ENCODE measurements at places on chromosomes 2 and 18.

DNA sequence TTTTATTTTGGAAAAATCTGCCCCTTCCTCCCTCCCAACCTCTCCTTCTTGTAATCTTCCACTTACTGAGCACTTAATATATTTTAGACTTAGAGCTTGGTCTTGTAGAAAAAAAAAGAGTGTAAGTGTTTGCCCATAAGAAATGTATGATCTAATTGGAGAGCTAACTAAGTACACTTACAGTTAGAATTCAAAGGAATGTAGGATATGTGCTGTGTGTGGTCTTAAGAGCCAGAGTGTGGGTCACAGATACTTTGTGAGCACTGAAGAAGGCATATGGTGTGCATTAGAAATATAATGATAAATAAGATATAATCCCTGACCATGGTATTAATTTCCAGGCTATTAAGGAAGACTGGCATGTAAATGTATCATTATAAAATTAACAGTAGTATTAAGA, 91.8 kb upstream of the ZNF521 start:
- no peak for DNase-seq

- no peak for DNase-seq
Observed at GRCh38 chr2:7809640-7810039, 872.2 kb upstream of the ID2 start.

DNA sequence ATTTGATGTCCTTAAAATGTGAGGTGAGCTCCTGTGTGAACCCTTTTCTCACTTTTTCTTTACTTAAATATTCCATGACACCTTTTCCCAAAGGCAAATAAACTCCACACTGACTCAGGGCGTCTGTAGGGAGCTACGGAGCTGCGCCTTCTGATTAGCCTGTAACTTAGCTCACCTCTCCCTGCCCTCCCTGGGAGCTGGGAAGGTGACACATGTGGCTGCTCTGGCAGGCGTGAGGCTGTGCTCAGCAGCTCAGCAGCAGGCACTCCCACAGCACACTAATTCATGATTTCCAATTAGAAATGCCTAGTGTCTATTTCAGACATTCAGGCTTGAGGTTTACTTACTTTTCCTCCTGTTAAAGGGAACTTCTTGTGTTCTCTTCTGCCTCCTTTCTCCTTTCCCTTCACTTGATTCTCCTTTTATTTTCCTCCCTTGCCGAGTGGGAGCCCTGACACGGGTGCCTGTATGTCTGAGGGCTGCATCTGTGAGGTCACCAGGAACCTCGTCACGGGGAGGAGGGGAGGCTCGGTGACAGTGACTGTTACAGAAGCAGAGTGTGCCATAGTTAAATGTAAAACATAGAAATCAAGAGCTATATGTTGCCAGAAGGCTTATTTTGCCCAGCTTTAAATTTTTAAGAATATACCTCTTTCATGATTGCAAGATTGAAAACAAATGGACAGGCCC, 437.1 kb downstream of the DCDC2C start:
- no peak for DNase-seq

GRCh38 chr18:54127759-54128378, 96.6 kb downstream of the MBD2 start:
- DNase-seq = peak; percentile 60

DNA sequence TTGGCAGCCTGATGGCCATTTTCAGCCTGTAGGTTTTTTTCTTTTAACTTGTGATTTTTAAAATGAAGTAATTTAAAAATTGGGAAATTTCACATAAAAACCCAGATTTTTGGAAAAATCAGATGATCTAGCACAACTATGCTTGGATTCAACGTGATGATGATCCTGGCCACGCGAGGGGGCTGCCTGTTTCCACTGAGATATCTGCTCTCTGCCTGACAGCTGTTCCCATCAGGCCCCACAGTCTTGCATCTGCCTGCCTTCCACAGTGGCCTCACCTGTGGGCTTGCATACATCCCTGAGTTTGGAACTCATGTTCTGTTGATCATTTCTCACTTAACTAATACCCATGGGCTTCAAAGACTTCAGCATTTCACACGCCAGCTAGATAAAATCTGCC, 92.1 kb upstream of the FZD5 start:
- DNase-seq = no peak

DNA sequence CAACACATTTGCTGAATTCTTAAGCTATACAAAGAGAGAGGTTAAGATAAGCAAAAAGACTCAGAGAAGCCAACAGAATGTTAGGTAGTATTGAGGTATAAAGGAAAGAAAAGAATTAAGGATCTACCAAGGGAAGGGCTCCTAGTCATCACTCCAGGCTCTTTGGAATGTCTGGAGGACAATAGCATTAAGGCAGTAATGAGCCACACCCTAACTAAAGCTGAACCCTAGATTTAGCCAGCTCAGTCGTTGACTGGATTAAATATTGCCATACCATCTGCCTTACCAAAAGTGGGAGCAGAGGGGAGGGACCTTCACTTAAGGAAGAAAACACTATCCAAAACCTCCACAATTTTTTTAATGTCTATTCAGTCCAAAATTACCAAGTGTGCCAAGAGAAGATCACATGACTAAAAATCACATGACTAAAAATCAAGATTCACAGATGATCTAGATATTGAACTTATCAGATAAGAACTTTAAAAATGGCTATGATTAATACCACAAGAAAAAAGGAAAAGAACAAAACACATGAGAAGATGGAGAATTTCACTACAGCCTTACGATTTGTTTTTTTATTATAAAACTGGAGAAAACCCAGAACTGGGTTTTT, 59.7 kb downstream of the EXOC6B start:
- no peak for DNase-seq

DNA sequence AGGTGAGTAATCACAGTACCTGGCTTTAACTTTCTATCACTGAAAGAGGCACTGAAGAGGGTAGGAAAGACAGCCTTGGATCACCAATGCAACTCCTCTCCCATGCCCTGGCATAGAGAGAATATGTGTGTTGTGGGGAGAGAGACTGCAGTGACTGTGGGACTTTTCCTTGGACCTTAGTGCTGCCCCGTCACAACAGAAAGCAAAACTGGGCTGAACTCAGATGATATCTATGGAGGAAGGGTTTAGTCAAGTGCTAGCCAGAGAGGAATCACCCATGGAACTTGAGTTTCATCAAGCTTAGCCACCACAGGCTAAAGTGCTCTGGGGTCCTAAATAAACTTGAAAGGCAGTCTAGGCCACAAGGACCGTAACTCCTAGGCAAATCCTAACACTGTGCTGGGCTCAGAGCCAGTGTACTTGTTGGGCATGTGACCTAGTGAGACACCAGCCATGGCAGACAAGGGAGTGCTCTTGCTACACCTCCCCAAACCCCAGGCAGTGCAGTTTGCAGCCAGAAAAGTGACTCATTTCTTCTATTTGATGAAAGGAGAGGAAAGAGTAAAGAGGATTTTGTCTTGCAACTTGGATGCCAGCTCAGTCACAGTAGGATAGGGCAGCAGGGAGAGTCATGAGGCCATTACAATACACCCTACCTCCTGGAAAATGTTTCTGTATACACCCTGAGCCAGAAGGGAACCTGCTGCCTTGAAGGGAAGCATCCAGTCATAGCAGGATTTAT, 105.8 kb upstream of the SPOPL start:
- DNase-seq = peak; percentile 25
